ENCODE measurements at places on chromosomes 6 and 20.

DNA sequence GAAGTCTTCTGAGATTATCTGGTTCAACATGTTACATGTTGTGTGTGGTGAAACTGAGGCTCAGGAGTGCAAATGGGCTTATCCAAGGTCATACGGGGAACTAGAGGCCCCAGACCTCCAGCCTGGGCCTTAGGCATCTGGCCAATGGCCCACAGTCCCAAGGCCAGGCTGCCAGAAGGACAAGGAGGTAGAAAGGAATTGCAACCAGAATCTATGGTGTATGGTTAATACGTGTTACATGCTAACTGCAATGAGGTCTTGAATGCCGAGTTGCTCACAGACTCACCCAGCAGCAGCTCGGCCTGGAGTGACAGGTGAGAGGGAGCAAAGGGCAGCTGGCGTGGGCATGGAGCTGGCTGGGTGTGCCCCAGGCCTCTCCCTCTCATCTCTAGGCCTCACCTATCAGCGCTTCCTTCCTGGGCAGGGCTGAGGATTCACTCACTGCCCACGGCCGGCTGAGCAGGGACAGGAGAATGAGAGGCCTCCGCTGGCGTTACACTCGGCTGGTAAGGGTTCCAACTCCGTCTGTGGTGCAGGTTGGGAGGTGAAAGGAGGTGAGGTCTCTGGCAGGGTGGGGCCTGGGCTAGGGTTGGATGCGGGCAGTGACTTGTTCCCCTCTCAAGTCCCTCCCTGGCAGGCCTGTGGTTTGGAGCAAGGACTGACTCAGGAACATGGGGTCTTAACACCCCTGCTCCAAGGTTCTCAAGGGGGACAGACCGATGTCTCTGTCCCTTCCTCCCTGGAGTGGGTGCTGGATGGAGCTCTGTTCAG is at the start of gene TLDC2:
Gene TLDC2 (plus strand): TSS at position 437 of the 771 bp plus-strand sequence. CDS start 37 bp downstream, at position 474.
- DNase-seq, result no peak

DNA sequence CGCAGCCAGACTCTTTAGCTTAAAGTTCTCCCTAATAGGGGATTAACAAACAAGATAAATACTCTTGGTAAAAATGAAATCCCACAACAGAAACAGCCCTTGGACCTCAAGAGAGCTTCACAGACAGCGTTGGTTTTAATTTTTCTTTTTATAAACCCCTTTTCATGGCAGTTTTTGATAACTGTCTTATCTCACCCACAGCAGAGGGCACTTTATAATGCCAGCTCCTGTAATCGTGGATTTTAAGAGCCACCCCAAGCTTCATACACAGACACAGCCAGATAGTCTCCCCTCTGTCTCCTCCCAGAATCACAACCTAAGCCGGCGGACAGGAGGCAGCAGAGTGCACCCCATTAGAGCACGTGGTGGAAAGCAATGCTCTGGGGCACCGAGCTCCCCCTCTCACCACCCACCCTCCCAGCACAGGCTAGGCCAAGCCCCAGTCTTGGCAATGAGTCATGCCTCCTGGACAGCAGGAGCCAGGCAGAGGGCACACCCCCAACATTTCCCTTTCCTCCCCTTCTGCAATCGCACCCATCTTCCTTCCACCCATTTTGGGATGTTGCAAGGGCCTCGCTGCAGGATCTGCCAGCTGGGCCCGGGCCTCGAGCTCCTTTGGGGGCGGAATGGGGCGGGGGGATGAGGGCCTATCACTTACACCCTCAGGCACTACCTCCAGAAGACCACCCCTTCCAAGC is 2.4 kb downstream of the JAG1 start:
- DNase-seq, result peak; percentile 33

DNA sequence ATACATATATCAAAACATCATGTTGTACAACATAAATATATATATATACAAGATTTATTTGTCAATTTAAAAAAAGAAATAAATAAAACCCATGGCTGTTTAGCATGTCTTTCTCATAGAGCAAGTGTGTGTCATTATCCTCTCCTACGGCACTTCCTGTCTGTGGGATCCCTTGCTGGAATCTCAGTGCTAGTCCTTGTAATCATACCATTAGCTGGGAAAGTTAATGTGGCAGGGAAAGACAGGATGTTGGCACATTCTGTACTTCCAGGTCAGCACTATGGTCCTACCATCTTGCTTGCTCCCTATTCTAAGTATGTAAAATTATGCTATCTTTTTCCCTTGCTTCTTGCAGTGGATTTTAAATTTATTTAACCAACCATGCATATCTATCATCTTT is 9.5 kb upstream of the SLC17A3 start:
- DNase-seq, result no peak

GRCh38 chr6:131226459-131227157 is 91.3 kb downstream of the AKAP7 start:
- DNase-seq, result no peak

DNA sequence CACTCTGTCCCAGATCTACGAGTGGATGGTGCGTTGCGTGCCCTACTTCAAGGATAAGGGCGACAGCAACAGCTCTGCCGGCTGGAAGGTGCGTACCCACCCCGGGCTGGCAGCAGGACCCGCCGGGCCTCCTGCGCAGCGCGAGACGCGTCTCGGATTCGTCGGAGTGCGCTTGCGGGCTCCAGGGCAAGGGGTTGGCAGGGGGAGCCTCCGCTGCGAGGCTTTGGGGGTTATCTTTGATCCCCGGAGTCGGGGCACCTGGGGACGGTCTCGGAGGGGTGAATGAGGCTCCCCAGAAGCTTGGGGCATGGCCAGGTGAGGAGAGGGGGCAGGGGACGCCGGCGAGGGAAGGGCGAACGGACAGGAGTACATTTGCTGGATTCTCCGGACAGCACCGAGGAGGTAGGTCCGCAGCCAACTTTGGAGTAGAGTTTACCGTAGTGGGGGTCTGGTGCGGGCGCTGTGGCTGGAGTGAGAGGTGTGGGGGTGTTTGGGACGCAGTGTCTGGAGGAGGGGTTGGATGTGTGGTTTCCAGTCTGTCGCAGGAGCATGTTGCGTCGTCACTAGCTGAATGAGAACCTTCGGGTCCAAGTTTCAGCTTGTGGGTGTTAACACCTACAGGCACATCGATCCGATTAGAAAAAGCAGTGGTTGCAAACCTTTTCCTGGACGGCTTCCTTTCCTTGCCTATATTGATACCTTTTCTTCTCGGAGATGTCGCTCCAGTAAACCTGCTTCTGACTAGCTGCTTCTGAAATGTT is 1.2 kb downstream of the FOXO3 start:
- DNase-seq, result no peak

GRCh38 chr6:107342144-107342543 is 117.2 kb downstream of the PDSS2 start:
- no peak for DNase-seq

DNA sequence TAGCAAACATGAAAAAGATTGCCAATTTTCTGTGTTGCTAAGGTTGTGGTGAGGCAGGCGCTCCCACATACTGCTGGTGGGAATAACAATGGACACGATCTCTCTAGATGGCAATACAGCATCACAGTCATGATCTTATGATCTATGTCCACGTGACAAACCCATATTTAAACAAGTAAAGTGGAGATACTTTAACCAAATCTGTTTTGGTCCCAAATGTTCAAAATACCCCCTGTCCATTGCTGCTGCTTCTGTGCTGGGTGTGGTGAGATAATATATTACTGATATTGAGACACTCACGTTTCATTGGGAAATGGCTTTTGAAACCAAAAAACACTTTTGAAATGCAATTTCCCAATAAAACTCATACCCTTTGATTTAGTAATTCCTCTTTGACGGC is 23.0 kb downstream of the SIRPD start:
- DNase-seq, result no peak

GRCh38 chr6:41763470-41763869 is 16.2 kb downstream of the FRS3 start:
- DNase-seq, result no peak

- DNase-seq, result no peak
Observed at GRCh38 chr6:13252790-13253189, 75.5 kb downstream of the TBC1D7 start.

Measured in anterior cingulate cortex (tissue), 58 donors.